ENCODE measurements at places on chromosomes 6 and 20.

GRCh38 chr20:41783423-41784208 is 165.4 kb upstream of the CHD6 start:
- DNase-seq = no peak

DNA sequence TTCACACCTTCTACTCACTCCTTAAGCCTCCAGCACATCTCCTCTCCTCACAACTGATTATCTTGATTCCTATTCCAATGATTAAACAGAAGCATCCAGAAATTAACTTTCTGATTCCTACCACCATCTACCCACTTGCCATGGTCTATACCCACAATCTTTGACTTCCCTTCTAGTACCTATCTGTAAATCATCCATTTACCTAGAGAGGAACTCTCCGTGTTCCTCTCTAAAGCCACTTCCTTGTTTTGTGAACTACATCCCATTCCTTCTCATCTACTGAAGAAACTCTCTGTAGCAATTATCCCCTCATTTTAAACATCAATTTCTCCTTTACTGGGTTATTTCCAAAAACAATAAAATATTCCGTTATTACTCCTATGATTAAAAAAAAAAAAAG is 167.3 kb downstream of the ARHGAP18 start:
- DNase-seq = no peak

DNA sequence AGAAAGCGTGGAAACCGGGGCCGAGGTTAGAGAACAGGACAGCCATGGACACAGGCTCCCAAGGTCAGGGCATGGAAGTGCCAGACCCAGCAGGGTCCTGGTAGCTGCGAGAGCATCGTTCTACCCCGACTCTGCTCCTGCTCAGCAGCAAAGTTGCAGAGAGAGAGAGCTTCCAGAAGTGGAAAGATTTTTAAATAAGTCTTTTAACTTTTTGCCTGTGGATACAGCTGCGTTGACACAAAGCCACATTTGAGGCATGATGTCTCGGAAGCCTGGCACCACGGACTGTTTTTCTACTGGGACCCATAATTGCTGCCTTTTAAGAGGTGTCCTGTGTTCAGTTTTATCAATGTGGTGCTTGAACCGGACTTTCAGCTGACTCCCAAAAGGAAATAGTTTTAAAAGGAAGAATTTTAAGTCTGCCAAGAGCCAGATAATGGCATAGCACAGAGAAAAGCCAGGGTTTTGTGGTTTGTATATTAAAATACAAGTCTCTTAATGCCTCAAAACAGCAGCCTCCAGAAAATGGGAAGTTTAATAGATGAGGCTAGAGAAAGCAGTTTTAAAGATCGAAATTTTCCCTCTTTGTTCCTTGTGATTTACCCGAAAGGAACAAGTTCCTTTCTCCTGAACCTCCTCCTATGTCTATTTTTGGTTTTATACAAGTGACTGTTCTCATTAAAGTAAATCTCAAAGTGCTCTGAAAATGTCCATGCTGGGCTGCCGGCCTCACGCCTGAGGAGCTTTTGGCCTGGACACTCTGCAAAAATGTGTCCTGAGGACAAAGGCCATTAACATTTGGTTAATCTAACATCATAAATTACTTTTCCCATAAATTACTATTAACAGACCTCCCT is 91.5 kb downstream of the RIN2 start:
- peak; percentile 81 for DNase-seq

- peak; percentile 87 for DNase-seq
Measured at GRCh38 chr20:47857569-47858464, 72.5 kb upstream of the SULF2 start.

- no peak for DNase-seq
Measured at GRCh38 chr6:157326979-157327378, 3.7 kb upstream of the TMEM242 start.

- no peak for DNase-seq
Measured at GRCh38 chr6:21037453-21037852, 503.2 kb downstream of the CDKAL1 start.

DNA sequence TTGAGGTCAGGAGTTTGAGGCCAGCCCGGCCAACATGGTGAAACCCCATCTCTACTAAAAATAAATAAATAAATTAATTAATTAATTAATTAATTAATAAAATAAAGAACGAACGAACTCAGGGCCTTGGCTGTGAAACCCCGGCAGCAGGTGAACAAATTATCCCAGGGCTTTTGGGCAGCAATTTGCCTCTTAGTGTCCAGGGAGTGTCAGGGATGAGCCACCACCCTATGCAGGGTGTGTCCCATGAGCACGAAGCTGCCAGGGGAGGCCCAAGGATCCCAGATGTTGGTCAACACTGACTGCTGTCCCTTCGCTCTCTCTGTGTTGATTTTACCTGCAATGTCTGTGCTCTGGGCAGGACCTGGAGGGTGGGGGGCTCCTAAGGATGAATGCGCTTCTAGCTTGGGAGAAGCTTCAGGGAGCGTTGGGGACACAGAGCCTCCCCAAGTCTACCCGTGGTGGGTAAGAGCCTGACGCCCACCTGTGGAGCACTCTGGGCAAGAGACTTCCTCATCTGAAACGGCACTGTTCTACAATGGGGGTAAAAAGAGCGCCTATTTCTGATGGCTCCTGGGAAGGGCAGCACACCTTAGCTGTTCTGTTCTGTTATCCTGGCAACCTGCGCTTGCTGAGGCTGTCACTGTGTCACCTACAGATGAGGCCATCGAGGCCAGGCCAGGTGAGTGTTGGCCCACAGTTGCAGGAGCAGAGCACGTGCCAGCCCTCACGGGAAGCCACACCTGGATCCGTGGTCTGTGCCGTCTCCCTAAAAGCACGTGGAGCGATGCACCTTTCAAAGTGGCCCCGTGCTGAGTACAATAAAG is 125.5 kb upstream of the CDH4 start:
- DNase-seq = no peak

DNA sequence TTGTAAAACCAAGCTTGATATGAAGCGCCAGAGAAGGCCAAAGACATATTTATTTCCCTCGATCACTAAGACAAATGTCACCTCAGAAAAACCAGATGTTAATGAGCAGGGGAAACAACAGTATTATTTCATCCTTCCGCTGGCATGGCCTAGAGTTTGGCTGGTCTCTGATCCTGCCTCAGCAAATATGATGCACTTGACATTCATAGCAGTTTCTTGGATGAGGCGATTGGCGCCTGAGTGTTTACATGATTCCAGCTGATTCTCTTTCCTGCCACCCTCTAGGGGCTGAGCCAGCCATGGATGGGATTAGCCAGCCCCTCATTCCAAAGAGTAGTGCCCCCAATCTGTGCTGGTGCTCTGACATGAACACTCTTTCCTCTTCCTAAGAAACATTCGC is 67.9 kb downstream of the STMND1 start:
- no peak for DNase-seq

DNA sequence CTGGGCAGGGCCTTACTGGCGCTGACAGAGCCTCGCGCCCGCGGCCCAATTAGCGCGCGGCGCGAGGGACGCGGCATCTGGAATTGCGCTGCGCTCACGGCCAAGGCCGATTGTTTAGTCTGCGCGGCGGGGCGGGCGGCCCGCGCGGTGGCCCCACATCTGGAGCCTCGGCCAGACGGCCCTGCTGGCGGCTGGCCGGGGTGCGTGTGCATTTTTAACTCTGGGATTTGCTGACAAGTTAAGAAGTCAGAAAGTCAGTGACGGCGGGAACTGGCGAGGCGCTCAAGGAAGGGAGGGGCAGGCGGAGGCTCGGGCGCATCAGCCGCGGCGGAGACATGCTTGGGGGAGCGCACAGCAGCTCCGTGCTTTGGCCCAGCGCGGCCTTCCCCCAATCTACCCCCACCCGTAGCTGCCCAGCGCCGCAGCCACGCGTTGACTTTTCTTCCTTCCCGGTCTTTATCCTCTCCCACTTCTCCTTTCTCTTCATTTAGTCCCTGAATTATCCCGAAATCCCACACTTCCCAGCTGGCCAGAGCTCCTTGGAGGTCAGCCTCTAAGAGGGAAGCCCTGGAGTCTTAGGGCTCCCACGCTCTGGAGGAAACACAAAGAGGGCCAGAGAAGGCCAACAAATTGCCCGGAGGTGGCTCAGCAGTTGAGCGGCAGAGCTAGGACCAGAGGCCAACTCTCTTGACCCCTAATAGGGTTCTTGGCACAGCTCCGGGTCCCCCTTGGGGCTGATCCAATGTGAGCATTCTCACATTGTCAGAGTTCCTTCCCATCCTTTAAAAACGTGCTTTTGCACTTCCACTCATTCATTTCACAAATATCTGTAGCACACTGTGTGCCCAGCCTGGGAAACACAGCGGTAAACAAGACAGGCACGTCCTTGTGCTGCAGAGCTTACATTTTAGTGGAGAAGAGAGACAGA is 40.8 kb upstream of the FOXP4 start:
- peak; percentile 94 for DNase-seq

GRCh38 chr20:50624351-50625016 is 66.9 kb downstream of the RIPOR3 start:
- DNase-seq = no peak

GRCh38 chr6:3784423-3784822 is 32.9 kb upstream of the PXDC1 start:
- no peak for DNase-seq

GRCh38 chr6:133359256-133359655 is 118.1 kb downstream of the EYA4 start:
- no peak for DNase-seq

DNA sequence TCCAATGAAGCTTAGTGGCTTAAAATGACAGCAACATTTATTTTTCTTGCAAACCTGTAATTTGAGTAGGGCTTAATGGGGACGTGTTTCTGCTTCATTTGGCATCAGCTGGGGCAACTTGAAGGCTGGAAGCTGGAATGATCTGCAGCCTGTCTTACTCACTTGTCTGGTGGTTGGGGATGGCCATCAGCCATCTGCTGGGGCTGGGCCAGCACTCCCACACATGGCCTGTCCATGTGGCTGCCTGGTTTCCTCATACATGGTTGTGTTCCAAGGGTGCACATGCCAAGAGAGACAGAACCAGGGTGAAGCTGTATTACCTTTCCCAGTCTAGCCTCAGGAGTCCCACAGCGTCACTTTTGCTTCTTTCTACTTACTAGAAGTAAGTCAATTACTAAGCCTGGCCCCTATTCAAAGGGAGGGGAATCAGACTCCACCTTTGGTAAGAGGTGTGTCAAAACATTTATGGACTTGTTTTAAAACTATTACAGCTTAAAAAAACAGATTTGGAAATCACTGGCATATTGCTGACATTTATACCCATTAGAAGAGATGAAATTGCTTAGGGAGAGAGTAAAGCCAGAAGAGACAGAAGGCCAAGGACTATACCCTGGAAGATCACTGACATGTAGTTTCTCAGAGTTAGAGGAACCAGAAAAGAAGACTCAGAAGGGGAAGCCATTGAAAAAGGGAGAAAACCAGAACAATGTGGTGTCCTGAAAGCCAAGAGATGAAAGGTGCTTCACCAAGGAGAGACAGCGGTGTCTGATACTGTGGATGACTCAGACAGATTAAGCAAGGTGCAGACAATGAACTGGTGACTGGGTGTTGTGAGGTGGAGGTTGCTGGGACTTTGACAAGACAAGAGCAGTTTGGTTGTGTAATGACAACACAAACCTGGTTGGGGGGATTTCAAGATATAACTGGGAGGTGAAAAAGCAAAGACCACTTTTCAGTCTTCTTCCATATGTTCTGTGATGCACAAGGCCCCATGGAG is 345.2 kb downstream of the GJA1 start:
- peak; percentile 90 for DNase-seq

DNA sequence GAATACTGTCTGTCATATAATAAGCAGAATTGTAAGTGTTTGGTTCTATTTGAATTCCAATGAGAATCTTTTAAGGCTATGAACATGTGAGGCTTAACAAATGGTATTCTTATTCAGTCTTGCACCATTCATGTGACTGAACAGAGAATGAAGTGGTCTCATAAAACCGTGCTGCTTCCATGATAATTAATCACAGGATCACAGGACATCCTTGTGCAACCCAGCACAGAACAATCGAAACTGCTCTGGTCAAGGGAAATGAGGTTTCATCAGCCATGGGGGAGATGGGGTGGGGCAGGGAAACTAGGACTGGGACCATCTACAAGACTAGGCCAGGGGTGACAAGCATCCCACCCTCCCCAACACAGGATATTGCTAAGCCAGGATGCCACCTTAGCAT is 6.0 kb downstream of the PPIL6 start:
- no peak for DNase-seq

GRCh38 chr20:24109008-24109407 is 120.4 kb upstream of the GGTLC1 start:
- no peak for DNase-seq

GRCh38 chr20:48019496-48019895 is 234.2 kb upstream of the SULF2 start:
- no peak for DNase-seq

DNA sequence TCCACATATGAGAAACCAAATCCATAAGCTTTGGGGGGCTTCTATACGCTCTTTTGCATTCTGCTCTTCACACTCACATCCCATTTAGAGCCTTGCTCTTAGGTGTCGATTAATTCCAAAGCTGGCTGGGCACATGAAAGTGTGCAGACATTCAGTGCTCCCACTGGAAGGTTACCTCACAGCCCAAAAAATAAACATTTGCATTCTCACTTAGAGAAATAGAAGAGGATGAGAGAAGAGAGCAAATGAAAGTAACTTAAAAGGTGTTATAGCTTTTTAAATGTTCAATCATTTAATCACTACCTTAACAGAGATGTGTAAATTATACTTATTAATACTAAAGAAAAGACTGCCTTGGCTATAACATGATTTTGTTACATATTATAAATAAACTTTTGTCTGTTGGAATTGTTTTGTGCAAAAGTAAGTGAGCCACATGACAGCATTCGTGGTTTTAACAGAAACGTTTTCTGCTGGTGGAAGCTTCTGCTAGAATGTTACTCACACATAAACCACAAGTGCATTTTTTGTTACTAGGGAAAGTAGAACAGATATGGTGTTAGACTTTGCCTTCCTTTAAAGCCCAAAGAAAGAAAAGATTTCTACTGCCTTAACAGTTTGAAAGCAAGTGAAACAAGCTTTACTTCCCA is 116.7 kb downstream of the SIM1 start:
- no peak for DNase-seq

DNA sequence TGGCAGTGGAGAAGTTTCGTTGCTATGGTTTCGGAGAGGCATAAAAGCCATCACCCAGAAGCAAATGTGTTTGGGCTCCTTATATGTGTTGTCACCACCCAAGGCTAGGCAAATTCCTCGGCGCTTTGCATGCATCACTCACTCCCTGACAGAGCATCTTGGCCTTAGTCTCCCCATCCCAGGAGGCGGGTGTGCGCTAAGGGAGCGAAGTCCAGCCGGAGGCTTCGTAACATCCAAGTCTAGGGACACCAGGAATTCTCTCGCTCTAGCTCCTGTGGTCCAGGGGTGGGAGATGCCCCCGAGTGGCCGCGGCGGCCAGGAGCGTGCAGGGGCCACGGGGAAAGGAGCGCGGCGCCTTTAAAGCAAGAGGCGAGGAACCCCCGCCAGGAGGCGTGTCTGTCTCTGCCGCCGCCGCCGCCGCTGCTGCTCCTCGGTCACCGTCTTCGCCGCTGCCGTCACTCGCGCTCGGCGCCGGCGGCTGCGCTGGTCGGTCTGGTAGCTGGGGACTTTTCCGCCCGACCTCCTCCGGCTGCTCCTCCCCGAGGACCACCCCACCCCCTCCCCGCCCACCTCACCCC is at the start of gene GRIK2:
GRIK2 (plus strand) TSS at position 458 of the 578 bp plus-strand sequence.
- DNase-seq = peak; percentile 55

DNA sequence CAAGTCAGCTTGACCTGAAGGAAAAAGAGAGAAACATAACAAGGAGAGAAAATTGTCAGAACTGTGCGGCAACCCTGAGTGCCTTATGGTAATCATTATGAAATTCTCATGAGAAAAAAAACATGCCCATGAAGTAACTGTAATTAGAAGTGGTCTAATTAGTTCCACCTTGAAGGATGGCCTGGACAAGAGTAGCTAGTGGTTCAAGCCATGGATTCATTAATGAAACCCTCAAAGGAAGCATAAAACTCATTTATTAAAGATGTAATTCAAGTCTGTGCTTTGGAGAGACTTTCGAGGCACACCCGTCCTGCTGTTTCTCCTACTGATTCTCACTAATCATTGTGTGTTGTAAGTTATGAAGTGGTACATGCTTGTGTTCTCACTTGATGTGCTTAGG is 160.2 kb downstream of the PHF3 start:
- DNase-seq = no peak

Data from femur (tissue), 1 donor.